ENCODE measurements at places on chromosomes 7 and 10.

- peak; percentile 75 for DNase-seq
Measured at GRCh38 chr10:133258818-133259601, 17.7 kb downstream of the ADAM8 start.

- no peak for DNase-seq
Measured at GRCh38 chr7:4021413-4021812, 660.7 kb upstream of the FOXK1 start.

GRCh38 chr7:17830206-17830605, 110.1 kb downstream of the SNX13 start:
- DNase-seq, result no peak

DNA sequence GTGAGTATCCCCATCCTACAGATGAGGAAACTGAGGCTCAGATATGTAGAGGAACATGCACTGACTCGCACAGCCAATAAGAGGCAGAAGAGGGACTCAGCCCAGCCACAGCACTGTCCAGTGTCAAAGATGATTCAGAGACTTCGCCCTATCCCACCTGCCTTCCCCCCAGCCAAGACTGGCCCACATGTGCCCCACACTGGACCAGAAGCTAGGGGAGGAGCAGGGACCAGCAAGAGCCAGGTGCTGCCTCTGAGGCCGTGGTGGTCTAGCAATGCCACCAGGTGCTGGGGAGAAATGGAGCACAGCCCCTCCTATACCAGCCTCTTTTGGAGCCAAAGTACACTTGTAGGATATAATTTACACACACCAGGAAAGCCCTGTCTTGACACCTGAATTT, 22.3 kb downstream of the GRID1 start:
- no peak for DNase-seq

DNA sequence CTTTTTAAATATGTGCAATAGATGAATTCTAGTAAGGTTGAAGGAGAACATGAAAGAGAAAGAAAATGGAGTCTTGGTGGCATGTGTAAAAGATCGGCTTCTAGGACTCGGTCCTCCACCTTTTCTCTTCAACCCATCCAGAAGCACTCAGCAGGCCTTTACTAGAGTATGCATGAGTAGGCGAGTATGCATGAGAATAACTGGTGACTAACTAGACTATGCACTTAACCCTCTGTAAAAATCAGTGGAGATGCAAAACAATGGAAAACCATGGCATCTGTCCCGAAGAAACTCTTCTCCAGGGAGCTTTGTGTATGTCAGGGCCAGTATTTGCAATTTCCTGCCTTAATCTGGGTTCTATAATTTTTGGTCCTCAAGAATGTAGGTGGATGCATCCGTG, 40.0 kb upstream of the GRB10 start:
- DNase-seq, result no peak

DNA sequence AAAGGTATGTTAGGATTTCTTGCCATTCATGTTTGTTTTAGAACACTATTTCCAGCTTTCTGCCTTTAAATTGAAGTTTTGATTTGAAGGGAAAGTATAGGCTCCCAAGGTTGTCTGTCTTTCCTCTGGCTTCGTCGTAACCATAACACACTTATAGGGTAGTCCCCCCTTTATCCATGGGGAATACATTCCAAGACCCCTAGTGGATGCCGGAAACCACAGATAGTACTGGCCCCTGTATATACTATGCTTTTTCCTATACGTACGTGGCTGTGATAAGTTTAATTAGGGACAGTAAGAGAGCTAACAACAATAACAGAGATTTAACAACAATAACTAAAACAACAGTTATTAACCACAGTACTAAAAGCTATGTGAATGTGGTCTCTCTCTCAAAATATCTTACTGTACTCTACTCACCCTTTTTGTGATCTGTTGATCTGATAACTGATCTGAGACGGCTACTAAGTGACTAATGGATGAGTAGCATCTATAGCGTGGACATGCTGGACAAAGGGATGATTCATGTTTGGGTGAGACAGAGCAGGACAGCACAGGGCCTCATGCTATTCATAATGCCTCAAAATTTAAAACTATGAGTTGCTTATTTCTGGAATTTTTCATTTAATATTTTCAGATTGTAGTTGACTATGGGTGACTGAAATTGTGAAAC, 273.1 kb downstream of the AUTS2 start:
- no peak for DNase-seq
